Endodermal cell (in vitro differentiated cells): ENCODE measurements at places on chromosomes 7 and 10. TPM values are rescaled to one million over a fixed set of nuclear protein-coding genes. Genes with fewer than 3 reads are reported as not detected.

The OGA gene
- total RNA-seq = 149 to 262 TPM (median 164 TPM) in 3 replicates

The VAX1 gene
- total RNA-seq = 2.0 to 3.5 TPM (median 3.4 TPM) in 3 replicates

The PGAM2 gene
- 0.66 and 1.2 TPM in 2 replicates for total RNA-seq

The TLX1 gene
- 0.38 TPM in 1 of 3 replicates, not detected in the others for total RNA-seq

The IQCE gene
- total RNA-seq = 14.2 and 15.4 TPM in 2 replicates

The C10orf105 gene
- 0.13 and 0.27 TPM in 2 replicates for total RNA-seq

The HOXA7 gene
- total RNA-seq = not detected in 2 replicates
